Fibroblast of gingiva (primary cell): ENCODE measurements at places on chromosomes 4 and X.

DNA sequence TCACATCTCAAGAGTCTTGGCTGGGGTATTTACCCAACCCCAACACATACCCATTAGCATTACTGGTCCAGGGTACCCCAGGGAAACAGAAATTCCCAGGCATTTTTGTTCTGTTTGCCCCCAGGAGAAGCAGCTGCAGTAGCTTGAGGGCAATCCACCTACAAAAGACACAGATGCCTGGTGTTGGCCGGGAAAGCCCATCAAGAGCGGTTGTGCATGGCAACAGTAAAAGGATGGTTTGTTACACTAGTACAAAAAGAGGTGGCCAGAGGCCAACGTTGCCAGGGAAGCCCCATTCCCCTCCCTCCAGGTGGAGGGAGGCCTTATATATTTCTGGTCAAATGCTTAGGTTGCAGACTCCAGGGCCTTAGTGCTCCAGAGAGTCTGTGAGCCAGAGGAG lies 637.8 kb downstream of the BCOR start:
- DNase-seq = no peak

- no peak for DNase-seq
Observed at GRCh38 chr4:244471-244870, 60.8 kb downstream of the ZNF732 start.

DNA sequence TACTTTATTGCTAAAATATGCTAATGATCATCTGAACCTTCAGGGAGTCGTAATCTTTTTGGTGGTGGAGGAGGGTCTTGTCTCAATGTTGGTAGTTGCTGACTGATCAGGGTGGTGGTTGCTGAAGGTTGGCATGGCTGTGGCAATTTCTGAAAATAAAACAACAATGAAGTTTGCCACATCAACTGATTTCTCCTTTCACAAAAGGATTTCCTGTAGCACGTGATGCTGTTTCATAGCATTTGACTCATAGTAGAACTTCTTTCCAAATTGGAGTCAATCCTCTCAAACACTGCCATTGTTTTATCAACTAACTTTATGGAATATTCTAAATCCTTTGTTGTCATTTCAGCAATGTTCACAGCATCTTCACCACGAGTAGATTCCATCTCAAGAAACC lies 19.3 kb downstream of the DDIT4L start:
- no peak for DNase-seq

GRCh38 chrX:1103360-1103759 lies 109.1 kb downstream of the CRLF2 start:
- no peak for DNase-seq

DNA sequence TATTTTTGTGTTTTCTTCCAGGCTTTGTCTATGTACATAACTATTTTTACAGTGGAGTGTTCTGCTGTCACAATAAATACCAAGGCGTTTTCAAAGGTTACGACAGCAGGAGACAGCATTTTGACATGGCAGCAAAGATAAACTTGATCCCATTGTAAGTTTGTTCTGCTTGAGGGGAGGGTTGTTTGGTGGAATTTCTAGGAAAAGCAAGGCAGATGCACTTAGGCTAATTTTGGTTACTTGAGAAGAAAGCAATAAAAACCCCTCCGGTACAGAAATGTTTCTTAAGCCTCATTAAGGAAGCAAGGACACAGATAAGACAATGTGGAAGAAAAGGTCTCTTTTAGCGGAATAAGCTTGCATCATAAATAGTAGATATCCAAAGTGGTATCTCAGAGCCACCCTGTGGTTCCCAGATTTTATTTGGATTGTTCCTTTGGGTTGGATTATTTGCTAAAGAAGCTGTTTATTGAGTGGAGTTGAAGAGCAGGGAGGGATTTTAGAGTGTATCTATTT lies 54.3 kb downstream of the CLCN5 start:
- DNase-seq = no peak

GRCh38 chr4:157977086-157977485 lies 195.7 kb downstream of the GASK1B start:
- peak; percentile 81 for DNase-seq

GRCh38 chrX:103404231-103405008 lies 28.1 kb downstream of the BEX3 start:
- DNase-seq = peak; percentile 92

DNA sequence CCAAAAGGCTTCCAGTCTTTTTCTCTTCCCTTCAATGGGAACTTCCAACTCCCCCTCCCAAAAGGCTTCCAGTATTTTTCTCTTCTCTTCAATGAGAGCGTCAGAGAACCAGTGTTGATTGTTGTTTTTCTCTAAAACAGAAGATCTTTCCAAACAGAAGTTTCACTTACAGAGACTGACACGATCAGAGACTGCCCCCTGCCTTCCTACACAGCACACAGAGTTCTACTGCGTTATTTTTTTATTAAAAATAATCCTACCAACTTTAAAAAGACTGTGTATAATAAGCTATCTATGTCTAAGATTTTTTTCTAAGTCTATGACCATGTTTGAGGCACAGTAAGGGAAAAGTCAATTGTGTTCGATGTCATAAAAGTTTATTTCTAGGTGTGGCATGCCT lies 3.5 kb upstream of the HTR2C start:
- DNase-seq = no peak

DNA sequence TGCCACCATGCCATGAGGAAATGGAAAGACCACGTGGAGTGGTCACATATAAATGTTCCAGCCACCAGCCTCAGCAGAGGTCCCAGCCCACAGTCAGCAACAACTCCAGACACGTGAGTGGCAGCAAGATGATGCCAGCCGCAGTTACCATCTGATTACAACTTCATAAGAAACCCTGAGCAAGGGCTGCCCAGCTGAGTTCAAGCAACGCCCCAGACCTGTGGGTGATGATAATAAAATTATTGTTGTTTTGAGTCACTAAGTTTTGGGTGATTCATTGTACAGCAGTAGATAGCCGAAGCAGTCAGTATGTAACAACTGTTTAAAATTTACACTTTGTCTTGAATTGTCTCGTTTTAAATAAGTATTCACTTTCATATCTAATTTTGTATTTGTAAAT lies 5.8 kb upstream of the CCNG2 start:
- DNase-seq = no peak

GRCh38 chr4:38980903-38981676 lies 51.1 kb downstream of the TMEM156 start:
- DNase-seq = peak; percentile 93

GRCh38 chrX:51098046-51098445 lies 187.5 kb downstream of the BMP15 start:
- DNase-seq = no peak

GRCh38 chr4:149932188-149932587 lies 116.5 kb upstream of the IQCM start:
- no peak for DNase-seq

GRCh38 chrX:41522671-41523070 lies 75.5 kb downstream of the NYX start:
- DNase-seq = no peak

GRCh38 chr4:165364452-165365080 lies 14.2 kb upstream of the CPE start:
- no peak for DNase-seq

GRCh38 chr4:81351654-81352445 lies 119.9 kb downstream of the RASGEF1B start:
- DNase-seq = peak; percentile 65

- no peak for DNase-seq
Observed at GRCh38 chr4:131584587-131584986, 1564.5 kb upstream of the PCDH10 start.

GRCh38 chrX:121949041-121949760 lies 901.8 kb downstream of the GLUD2 start:
- peak; percentile 67 for DNase-seq

DNA sequence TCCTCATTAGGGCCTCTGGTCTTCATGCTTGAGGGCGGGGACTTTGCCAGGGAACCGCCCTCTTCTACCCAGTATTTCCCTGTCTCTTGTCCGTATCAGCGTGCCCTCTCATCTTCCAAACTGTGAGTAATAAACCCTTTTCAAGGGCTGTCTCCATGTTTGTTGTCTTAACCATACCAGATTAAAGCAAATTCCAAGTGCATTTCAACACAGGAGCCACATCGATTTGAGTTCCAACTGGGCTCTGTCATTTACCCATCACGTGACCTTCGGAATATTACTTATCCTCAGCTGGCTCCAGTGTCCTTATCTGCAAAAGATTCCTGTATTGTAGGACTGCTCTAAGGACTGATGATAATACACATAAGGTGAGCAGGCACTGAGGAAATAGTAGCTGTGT lies 6.4 kb upstream of the PHEX start:
- DNase-seq = no peak

- DNase-seq = no peak
Observed at GRCh38 chrX:642436-643240, 12.0 kb downstream of the SHOX start.

DNA sequence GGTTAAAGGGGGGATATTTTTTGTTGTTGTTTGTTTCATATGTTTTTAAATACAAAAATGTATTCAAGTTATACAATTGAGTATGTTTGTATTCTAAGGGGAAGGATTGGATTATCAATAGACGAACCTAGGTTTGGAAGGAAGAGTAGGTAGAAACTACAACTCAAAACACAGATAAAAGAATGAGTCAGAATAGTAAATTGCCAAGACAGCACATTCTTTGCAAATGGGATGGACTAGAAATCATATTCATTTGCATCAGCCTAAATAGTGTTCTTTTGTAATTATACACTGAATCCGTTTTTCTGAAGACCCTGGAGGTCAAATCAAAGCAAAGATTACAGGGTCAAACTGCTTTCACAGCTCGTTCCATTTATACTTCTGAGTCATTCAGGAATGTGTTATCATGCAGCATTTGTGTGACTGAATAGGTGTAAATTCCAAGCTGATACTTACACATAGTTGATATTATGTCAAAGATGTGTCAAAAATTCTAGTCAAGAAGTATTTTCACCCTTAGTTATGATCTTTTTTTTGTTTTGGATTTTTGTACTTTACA lies 273.3 kb upstream of the FAT4 start:
- DNase-seq = no peak

DNA sequence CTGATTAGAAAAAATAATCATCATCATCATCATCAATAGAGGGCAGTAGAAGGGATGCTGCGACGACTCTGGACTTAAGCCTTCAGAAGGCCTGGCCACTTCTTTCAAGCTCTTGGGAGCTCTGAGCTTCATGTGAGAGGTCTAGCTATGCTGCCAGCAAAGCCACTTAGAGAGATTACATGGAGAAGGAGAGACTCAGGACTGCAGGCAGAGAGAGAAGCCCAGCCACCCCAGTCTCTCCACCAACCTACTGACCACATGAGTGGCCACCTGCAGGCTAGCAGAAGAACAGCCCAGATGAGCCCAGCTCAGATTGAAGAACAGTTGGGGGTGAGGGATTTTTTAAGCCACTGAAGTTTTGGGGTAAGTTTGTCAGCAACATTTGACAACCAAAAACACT lies 17.1 kb upstream of the TMEM150C start:
- DNase-seq = no peak

DNA sequence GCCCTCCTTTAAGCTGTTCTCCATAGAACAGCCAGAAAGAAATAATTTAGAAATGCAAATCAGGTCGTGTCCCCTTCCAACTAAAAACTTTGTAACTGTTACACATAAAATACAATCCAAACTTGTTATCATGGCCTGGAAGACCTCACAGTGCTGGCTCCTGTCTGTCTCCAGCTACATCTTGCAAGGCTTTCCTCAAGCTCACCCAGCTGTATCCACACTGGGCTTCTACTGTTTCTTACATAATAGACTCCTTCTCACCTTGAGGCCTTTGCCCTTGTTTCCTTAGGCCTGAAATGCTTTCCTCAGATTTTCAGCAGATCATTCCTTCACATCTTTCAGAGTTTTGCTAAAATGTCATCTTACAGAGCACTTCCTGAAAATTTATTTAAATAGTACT lies 33.5 kb upstream of the USP53 start:
- no peak for DNase-seq

DNA sequence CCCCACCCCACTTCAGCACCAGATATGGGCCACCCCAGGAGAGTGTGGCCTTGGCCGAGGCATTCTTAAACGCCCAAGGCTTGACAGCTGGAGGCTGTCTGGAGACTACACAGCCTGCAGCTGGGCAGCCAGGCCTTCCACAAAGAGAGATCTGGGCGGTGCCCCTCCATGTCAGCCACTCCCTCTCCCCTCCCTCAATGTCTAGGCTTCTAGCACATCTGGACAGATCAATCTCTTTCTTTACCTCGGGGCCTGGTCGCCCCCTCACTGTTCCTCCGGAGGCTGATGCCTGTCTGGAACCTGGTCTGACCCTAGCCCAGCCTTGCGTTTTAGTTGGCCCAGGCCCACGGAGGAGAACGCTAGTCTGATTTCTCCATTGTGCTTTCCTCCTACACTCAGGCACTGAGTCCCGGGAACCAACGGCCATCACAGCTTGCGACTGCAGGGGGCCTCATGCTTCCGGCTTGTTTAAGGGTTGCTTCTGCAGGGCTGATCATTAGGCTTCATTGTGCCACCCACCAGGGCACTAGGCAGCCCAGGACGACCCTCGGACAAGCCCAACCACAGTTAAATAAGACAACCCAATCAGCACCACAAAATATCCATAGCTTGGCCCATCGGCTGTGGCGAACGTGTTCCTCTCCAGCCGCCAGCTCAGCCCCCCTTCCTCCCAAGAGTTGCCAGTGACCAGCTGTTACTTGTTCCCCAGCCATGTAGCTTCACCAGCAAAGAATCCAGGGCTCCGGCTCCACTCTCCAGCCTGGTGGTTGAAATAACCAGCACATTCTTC lies 200.6 kb downstream of the BCOR start:
- DNase-seq = peak; percentile 73

DNA sequence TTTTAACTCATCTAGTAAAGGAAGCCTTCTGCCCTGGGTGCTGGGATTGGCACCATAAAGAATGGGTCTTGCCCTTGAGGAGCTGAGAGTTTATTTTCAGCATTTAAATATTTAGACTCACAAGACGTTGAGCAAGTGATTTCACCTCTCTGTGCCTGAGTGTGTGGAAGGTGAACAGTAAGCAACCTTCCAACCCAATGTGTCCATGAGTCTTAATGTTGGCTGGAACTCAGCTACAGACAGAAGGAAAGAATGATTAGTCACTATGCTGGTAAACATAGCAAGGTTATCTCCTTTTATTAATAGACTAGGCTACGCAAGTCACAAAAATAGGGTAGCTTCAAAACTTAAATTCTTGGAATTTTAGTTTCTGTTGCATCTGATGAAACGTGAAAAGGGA lies 277.4 kb upstream of the GATB start:
- DNase-seq = no peak

- DNase-seq = no peak
Observed at GRCh38 chr4:29311247-29311646, 1408.9 kb upstream of the PCDH7 start.

GRCh38 chr4:20251031-20251795 lies 492 bp upstream of the SLIT2 start:
- DNase-seq = peak; percentile 2

- DNase-seq = no peak
Observed at GRCh38 chr4:185896817-185897488, 85.0 kb upstream of the SORBS2 start.

- no peak for DNase-seq
Observed at GRCh38 chr4:41556526-41556925, 18.6 kb downstream of the LIMCH1 start.

- DNase-seq = no peak
Observed at GRCh38 chr4:111269439-111269838, 646.6 kb upstream of the PITX2 start.

GRCh38 chrX:106484233-106484632 lies 127.5 kb upstream of the RADX start:
- DNase-seq = no peak
